ENCODE measurements at places on chromosomes 6 and 20.

DNA sequence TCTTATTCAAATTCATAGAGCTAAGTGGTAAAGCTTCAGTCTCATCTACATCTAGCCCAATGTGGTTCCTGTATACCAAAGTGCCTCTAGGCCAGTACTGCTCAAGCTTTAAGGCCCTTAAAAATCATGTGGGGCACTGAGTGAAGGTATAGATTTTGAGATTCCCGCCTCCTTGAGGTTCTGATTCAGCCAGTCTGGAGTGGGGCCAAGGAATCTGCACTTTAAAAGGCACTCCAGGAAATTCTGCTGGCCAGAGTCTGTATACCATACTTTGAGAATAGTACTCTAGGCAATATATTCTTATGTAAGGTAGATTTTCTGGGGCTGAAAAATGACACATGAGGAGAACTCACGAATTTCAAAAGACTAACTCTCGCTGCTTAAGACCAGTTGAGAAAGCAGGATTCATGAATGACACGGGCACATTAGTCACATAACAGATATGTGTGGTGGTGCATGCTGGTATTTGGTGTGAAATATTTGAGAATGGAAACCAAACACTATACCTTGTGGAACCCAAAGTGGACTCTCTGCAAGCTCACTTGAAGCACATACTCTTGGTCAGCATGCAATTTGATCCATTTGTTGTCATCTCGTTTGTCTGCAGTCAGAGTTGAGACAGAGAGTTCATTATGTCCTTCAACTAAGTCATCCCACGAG is 47.6 kb upstream of the SIM1 start:
- DNase-seq: no peak

DNA sequence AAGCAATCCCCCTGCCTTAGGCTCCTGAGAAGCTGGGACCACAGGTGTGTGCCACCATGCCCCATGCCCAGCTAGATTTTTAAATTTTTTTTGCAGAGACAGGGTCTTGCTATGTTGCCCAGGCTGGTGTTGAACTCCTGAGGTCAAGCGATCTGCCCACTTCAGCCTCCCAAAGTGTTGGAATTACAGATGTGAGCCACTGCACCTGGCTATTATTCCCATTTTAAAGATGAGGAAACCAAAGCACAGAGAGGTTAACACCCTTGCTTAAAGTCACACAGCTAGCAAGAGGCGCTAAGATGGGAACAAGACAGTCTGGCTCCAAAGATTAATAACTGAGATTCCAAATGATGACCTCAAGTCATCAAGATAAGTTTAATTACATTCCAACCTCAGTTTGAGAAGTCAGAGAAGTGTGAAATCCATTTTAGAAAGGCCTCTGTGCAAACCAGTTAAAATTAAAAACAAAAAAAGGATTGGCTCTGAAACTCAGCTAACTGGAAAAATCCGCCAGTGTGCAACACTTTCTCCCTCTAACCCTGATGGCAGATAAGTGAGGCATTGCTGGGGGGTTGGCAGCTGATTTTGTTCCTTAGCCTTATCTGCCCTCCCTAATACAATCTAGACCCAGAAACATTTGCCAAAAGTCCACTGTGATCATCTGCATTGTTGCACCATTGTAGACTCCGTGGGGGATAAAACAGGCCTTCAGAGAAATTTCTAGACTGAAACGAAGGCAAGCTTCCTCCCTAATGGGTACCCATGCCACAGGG is 55.5 kb downstream of the CPNE5 start:
- no peak for DNase-seq

DNA sequence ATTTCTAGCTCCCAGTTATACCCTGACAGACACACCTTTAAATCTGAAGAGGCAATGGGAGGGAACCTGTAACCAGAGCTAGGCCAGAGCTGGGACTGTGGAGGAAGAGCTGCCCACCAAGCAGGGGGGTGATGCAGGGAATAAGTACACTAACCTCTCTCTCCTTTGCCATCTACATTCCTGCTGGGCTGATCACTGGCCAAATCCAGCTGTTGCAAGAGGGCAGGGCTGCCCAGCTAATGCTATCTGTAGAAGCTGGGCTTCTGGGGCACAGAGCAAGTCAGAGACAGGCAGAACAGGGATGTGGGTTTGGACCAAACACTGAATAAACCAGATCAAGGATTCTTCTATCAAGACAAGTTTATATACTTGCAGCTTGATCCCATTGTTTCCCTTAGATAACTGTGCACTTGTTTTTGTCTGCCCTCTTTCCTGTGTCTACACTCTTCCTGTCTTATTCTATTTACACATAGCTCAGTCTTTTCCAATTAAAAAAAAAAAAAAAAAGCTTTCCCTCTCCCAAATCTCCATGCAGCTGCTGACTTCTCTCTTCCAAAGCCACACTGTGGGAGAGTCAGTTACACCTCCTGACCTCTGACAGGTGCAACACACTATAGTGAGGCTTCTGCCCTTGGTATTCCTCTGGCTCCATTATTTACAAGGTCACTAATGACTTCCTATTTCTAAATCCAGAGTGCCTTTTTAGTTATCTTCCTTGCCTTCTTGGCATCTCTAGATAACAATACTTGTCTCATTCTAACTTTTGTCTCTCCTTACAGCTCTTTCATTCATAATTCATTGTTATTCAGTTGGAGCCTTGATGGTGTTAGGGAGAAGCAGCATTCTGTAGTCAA is 43.7 kb downstream of the TRIM38 start:
- no peak for DNase-seq

- no peak for DNase-seq
Observed at GRCh38 chr20:63167026-63167917, 48.7 kb downstream of the YTHDF1 start.

DNA sequence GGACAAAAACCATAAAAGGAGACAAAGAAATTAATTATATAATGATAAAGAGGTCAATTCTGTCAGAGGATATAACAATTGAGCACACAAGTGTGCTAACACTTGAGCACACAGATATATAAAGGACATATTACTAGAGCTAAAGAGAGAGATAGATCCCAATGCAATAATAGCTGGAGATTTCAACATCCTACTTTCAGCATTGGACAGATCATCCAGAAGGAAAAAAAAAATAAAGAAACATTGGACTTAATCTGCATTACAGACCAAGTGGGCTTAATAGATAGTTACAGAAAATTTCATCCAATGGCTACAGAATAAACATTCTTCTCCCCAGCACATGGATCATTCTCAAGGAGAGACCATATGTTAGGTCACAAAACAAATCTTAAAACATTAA is 9.9 kb downstream of the VNN1 start:
- DNase-seq: no peak

DNA sequence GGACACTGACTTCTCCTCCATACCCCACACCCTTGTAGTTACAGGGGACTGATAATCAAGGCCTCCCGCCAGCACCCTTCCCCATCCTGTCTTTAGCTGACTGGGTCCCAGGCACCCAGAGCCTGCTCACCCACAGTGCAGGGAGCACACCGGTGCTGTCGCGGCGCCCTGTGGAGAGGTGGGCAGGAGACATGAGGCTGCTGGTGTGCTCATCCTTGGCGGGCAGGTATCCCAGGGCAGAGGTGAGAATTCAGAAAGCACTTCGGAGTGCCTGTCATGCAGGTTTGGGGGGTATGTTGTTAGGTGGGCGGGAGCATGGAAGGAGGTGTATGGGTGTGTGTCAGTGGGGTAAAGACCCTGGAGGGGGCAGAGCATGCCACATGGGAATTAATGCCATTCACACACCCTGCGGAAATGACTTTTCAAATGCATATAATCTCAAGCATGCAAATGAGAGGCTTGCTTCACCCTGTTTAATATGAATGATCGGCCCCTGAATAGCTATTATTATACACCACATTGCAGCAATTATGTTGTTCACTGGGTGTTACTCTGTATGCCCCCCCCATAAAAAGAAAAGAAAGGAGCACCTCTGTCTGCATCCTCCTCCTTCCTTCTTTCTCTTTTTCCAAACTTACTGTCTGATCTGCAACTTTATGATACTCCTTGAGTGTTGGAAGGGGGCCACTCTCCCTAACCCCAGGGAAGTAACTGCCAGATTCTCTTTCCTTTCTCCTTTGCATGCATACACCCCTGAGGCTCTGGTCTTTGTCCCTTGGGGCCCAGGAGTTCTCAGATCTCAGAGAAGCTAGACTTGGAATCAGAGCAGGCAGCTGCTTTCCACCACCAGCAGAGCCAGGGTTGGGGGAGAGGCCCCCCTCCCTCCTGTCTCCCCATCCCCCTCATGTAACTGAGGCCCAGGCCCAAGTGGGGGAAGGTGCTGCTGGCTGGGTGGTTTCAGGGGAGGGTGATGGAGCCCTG is 16.0 kb downstream of the FOXP4 start:
- DNase-seq: no peak

- DNase-seq: no peak
Observed at GRCh38 chr6:63509652-63510352, 62.5 kb upstream of the LOC128125822 start.

DNA sequence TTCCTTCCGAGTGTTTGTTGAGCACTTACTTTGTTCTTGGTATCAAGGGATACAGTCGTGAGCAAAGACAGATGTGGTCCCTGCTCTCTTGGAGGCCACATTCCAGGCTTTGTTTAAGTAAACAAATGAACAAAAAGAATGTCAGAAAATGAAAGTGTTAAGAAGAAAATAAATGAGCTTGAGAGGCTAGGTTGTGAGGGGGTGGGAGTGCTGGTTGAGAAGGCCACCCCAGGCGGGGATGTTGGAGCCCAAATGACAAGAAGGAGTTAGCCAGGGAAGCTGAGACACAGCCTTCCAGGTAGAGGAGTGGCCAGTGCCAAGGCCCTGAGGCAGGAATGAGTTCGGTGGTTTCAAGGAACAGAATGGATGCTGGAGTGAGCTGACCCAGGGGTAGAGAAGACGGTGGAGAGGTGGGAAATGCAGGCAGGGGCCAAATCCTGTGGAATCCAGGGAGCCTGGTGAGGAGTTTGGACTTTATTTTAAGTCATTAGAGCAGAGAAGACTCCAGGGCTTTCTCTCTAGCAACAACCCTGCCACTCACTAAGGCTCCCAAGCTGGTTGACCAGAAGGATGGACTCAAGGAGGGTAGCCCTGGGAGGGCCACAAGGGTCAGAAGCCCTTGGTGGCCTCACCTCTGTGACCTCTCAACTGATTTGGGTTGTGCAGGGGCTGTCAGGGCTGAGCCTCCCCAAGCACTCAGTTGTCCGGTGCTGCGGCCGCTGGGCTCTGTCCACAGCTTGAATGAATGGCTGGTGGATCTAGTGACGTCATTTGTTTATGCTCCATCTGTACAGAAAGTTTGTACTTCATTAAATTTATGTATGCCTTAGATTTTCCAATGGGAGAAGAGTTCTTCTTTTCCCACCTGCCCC is 66.0 kb upstream of the STX16 start:
- no peak for DNase-seq

- DNase-seq: peak; percentile 58
Observed at GRCh38 chr6:4732691-4733315, 43.4 kb upstream of the CDYL start.

DNA sequence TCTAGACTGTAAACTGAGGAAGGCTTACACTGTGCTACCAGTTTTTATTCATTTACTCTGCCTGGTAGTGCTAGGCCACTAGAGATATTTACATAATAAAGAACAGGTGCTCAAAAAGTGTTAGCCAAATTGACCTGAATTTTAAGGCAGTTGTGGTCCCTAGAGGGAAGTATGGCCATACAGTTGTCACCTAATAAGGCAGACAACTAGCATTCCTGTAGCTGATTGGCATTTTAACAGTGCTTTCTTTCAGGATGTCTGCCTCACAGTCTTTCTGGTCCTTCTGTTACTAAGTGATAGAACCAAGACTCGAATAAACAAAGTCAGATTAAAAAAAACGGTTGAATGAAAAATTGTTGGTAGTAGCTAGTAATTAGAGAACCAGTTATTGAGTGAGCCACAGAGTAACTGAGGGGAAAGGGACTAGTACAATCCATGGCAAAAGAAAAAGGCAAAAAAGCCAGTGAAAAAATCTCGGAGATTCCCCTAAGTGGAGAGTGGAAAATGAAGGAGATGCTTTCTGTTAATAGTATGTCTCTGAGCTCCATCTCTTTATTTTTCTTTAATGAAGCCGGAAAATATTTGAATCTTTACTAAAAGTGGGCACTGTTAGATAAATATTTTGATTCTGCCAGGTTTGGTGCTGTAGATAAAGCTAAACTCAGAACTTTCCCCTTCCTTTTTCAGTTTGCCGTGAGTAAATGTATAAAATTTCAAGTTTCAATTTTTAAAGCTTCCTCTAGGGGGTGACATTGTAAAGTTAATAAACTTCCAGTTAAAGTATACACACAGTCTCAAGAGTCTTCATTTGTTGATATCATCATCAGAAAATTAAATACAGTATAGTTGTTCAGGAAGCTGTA is 9.1 kb downstream of the VTA1 start:
- no peak for DNase-seq

All from posterior cingulate gyrus (tissue), 11 donors.